ENCODE measurements at places on chromosomes 12 and 14.

- DNase-seq: no peak
Measured at GRCh38 chr12:18108611-18109010, 18.6 kb upstream of the RERGL start.

GRCh38 chr14:34059925-34060650, 109.2 kb upstream of the EGLN3 start:
- peak; percentile 39 for DNase-seq

- no peak for DNase-seq
Measured at GRCh38 chr12:46675736-46676135, 150.1 kb downstream of the SLC38A4 start.

- DNase-seq: no peak
Measured at GRCh38 chr14:52948039-52948438, 2.8 kb downstream of the FERMT2 start.

DNA sequence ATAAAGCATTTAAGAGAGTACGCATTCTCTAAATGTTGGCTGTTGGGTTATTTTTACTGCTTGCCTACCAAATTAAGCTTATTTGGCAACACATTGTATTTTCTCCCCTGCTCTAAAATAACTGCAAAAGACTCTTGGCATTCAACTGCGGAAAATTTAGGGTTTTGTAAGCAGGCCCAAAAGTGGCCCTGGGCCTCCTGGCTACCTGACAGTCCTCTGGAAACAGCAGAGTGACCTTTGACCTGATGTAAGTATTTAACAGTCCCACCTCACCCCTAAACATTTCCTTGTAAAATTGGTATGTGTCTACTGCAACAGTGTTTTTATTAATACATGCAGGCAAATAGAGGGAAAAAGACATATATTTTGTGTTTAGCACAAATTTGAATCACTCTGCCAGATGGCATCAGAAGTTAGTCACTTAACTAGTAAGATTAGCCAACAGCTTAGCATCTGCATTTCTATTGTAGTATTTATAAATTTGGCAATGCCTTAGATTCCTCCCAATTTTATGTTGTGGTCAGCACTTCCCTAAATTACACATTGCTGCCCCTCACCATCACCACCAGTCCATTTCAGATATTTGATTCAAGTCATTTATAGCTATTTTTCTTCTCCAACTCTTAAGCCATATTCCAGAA, 11.2 kb downstream of the LLPH start:
- no peak for DNase-seq

DNA sequence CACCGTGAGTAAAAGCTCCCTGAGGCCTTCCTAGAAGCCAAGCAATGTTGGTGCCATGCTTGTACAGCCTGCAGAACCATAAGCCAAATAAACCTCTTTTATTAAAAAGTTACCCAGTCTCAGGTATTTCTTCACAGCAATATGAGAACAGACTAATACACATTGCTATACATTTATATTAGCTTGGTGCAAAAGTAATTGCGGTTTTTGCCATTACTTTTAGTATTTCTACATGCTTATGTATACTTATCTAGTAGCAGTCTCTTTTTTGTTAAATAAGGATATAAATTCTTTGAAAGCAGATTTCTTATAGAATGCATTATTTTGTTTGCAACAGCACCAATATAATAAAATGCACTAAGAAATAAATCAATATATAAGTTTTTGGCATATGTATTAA, 619.6 kb downstream of the FSCB start:
- DNase-seq: no peak

GRCh38 chr14:99544991-99545390, 59.0 kb downstream of the CCDC85C start:
- no peak for DNase-seq

GRCh38 chr14:77097006-77097699, 905 bp upstream of the CIPC start:
- no peak for DNase-seq

GRCh38 chr14:101473045-101473729, 88.1 kb upstream of the DIO3 start:
- DNase-seq: no peak

- DNase-seq: no peak
Measured at GRCh38 chr12:131422744-131423143, 288.1 kb upstream of the SFSWAP start.

DNA sequence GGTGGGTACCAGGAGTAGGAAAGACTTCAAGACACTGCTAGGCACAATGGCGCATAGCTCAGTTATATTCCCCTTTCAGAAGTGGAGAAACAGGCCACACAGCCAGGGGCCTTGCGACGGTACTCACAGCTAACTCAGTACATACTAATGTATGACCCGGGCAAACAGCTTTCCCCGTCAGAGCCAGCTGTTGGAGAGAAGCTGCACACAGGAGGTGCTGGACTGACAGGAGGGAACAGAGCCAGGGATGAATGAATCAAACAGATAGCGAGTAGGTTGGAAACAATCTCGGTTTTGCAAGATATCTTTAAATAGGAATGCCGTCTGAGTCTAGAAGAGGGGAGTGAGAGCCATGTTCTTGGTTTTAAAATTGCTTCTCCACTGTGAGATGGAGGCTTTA, 45.5 kb downstream of the PRIMA1 start:
- no peak for DNase-seq

GRCh38 chr14:68598621-68599447, 194.0 kb downstream of the ZFP36L1 start:
- DNase-seq: no peak

- no peak for DNase-seq
Measured at GRCh38 chr14:50943261-50943942, 881 bp downstream of the PYGL start.

DNA sequence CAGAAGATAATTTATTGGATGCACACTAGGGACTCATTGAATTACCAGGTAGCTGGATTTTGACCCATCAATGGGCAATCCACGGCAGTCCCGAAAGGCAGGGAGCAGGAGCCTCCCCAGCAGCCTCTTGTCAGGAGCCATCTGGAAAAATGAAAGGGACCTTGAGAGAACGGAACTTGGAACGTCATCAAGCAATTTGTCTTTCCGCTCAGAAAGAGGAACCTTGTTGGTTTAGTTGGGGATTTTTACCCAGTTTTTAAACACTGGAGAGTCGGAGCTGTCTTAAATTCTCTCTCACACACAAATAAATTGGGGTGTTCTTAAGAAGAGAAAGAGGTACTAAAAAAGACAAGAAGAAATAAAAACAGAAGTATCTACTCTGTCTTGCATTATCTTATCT, 1351.7 kb upstream of the TMEM132C start:
- DNase-seq: no peak
